ENCODE measurements at places on chromosomes 3 and 15. TPM values are rescaled to one million over a fixed set of nuclear protein-coding genes. Genes with fewer than 3 reads are reported as not detected.

DNA sequence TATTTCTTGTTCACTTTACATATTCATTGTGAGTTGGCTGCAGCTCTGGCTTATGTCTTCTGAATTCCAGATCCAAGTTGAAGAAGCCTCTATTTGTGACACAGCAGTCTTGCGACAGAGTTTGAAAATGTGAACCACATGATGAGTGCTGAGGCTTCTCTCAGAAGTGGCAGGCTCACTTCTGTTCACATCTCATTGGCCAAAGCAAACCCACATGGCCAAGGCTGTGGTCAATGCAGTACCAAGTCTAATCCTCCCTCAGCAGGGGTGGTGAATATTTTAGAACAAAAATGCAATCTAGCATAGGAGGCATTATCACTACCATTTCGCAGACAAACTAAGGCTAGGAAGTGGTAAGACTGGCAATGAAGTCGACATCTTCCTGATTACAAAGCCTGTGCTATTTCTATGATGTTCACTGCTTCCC, 45.2 kb downstream of the CDCP1 start:
- DNase-seq: peak; percentile 37

C2CD4A gene
- total RNA-seq: not detected

- DNase-seq: no peak
These were observed 176.0 kb upstream of the TMCO5A start for GRCh38 chr15:37758412-37758811.

COL8A1 gene
- 24.3 TPM for total RNA-seq

MAP1A gene
- 32.9 TPM for total RNA-seq

GRCh38 chr3:31479431-31479830, 53.3 kb upstream of the STT3B start:
- DNase-seq: no peak

TMEM108 gene
- 1.0 TPM for total RNA-seq

GRCh38 chr3:19644405-19644804, 289.6 kb downstream of the EFHB start:
- DNase-seq: no peak

GRCh38 chr3:147572970-147573340, 163.8 kb downstream of the ZIC1 start:
- no peak for DNase-seq

GRCh38 chr3:177906126-177906511, 630.1 kb upstream of the KCNMB2 start:
- DNase-seq: peak; percentile 67

GRCh38 chr15:78434134-78434533, 3.9 kb upstream of the IREB2 start:
- DNase-seq: no peak

DNA sequence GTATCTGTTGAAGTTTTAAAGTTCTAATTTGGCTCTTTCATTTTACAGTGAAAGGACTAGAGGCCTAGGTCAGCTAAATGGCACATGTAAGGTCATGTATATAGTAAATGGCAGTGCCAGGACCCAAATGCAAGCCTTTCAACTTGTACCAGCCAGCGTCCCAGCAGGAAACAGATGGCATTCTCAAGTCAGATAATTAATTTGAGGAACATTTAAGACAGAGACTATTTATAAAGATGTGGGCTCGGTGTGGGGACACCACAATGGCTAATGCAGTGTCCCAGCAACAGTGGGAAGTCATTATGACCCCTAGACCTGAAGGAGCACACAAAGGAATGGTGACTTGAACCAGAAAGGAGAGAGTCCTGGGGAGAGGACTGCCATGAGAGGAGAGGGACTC, 6.1 kb downstream of the MINDY4B start:
- DNase-seq: no peak

RTP3 gene
- 0.41 TPM for total RNA-seq

OCA2 gene
- total RNA-seq: 0.12 TPM

ATP11B gene
- 45.3 TPM for total RNA-seq

NBEAL2 gene
- total RNA-seq: 4.0 TPM

- DNase-seq: no peak
These were observed 4.8 kb downstream of the CSK start for GRCh38 chr15:74786551-74787165.

GRCh38 chr3:151290673-151291072, 12.3 kb upstream of the P2RY14 start:
- DNase-seq: peak; percentile 30

HEMK1 gene
- total RNA-seq: 5.6 TPM

CCR4 gene
- total RNA-seq: not detected

MESP1 gene
- total RNA-seq: 0.47 TPM

DNA sequence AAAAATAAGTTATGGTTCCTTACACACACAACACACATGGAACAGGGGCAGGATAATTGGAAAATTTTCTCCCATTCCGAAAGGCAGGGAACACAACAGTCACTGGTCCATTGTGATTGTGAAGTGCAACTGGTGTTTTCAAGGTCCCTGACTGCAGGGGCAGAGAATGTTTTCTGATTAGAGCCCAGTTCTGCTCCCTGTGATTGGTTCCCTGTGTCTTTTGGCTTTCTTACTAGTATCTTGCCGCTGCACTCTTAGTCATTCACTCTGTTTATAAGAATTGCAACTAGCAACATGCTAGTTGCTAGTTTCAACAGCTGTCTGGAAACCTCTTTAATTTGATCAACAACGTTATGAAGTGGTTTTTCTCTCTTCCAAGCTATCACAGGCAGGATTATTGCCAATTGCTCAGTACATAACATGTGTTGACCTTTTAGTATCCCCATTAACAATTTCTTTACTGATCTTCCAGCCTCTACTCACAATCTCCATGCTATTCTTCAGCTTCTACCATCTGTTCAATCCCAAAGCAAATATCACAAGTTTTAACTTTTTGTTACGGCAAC, 177.5 kb downstream of the EPHA6 start:
- peak; percentile 6 for DNase-seq

IFT122 gene
- 12.4 TPM for total RNA-seq

DNA sequence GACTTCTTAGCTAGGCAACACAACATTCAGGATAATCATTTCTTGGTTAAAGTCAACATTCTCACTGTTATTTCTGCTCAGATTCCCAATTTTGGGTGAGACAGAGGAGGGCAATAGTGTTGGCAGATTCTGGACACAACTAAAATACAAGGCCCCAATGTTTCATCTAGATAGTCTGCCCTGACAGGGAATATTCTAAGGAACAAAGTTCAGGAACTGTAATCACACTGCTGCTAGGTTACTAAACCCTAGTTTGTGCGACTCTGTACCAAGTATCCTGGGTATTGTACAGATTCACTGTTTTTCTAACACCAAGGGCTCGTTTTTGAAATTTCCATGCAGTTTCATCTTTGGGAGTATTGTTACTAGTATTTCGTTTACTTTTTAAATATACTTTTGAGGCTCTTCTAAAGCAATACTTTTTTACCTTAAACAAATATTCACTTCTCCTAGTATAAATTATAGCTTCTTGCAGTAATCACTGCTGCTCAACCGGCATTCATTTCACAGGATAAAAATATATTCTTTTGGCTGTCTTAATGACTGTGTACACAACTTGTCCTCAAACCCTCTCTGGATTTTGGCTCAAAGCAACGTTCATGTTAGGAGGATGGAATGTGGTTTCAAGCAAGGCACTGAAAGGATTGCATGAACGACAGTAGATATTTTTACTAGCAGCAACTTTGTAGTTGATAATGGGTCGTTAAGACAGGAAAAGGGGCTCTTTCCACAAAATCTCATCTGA, 167.4 kb downstream of the ADAMTS17 start:
- no peak for DNase-seq

ACOX2 gene
- total RNA-seq: 3.8 TPM

- DNase-seq: peak; percentile 9
These were observed 115.0 kb downstream of the ALDH1A2 start for GRCh38 chr15:57950381-57950946.

- no peak for DNase-seq
These were observed 16.7 kb downstream of the TFG start for GRCh38 chr3:100725935-100726513.

GRCh38 chr15:48962662-48963523, 826 bp downstream of the SHC4 start:
- no peak for DNase-seq

DNA sequence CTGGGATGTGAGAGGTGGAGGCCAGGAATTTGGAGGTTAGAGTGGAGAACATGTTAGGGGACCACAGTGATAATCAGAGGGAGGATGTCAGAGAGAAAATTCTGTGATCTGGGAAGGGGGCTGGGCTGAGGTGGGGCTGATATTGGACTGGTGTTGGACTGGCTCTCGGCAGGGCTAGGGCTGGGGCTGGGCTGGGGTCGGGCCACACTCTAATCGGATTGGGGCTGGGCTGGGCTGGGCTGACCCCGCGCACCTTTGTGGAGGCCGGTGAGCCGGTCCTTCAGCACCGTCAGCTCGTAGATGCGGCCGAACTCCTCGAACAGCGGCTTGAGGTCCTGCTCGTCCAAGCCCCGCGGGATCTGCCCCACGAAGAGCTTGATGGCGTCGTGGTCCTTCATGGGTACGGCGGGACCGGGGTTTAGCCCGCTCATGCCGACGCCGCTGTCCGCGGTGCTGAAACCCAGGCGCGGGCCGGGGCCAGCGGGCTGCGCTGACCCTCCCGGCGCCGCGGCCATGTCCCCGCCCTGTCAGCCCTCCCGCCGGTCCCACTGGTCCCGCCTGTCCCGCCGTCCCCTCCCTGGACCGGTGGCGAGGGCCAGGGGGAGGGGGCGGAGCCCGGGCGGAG, 485 bp downstream of the CELF6 start:
- DNase-seq: peak; percentile 32

DNA sequence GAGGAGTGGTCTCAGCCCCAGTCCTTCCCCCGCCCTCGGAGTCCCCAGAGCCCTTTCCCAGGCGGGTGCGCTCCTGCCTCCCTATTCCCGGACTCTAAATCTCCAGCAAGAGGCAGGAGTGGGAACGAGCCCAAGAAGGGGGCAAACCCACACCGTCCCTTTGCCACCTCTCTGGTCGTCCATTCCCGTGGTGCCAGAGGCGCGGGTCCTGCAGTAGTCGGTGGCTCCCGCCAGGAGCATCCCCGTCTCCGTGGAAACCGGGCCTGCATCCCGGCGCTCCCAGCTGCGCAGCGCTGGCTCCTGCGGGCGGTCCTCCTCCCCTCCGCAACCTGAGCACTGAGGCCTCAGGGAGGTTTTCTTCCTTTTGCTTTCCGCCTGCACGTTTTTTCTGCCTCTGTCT, 44.8 kb downstream of the LHFPL4 start:
- DNase-seq: no peak

GRCh38 chr3:30622047-30622545, 15.7 kb downstream of the TGFBR2 start:
- DNase-seq: no peak

GRCh38 chr15:22902046-22902445, 63.6 kb downstream of the NIPA2 start:
- no peak for DNase-seq

- DNase-seq: no peak
These were observed 168.3 kb upstream of the LPP start for GRCh38 chr3:187985647-187986046.

DNA sequence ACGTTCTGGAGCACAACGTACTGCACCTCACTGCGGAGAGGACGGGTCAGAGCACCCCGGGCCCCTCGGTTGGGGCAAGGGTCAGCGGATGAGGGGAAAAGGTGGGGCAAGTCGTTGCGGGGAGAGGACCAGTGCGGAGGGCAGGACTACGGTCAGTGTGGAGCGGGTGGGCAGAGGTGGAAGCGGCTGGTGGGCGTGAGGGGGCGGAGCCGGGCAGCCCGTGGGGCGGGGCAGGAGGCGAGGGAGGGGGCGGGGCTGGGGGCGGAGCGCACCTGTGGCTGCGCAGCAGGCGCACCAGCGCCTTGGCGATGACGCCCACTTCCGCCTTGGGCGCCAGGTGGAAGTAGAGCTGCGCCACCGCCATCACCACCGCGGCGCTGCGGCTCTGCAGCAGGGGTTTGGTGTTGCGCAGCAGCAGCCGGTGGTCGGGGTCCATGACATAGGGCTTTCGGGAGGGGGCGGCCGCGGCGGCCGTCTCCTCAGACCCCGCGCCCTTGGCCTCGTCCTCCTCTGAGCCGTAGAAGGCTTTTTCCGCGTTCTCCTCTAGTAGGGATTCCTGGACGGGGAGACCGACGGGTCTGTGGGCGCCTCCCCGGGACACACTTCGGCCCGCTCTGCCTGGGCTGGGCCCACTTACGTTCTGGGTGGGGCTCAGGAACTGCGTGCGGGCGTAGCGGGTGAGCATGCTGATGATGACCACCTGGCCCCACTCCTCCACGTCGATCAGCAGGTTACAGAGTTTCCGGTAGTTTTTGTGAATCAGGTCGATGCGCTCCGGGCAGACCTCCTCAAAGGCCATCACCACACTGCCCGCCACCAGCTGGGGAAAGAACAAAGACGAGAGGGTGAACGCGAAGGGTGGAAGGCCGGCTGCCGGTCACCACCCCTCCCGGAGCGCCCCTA, 29.2 kb downstream of the AP3B2 start:
- DNase-seq: no peak

ALDH1A2 gene
- total RNA-seq: not detected

MITF gene
- total RNA-seq: 5.8 TPM

RHOV gene
- total RNA-seq: 0.41 TPM

GRCh38 chr3:124768812-124769211, 38.6 kb downstream of the UMPS start:
- peak; percentile 68 for DNase-seq

- no peak for DNase-seq
These were observed 11.8 kb downstream of the INO80 start for GRCh38 chr15:41104234-41104633.

- DNase-seq: no peak
These were observed 151.8 kb downstream of the MEX3B start for GRCh38 chr15:81894061-81894460.

GRCh38 chr3:139534455-139534812, 5.1 kb downstream of the RBP1 start:
- DNase-seq: peak; percentile 94

- no peak for DNase-seq
These were observed 37.4 kb downstream of the ACAA1 start for GRCh38 chr3:38099518-38099917.

- peak; percentile 73 for DNase-seq
These were observed 71.9 kb downstream of the MGLL start for GRCh38 chr3:127750226-127751031.

DNA sequence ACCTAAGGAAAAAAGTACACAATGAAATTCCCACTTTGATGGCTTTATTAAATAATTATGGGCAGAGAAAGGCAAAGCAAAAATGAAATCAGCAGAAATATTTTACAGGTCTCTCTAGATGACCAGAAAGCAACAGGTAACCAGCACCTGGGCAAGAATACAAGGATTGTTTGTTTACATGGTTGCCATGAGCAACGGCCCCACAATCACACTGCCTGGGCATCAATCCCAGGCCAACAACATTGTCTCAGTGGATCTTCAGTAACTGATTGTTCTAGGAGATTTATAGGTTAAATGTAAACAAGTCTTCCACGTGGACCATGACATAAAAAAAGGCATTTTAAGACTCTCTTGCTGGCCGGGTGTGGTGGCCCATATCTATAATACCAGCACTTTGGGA, 82.6 kb downstream of the PDZRN3 start:
- no peak for DNase-seq

- no peak for DNase-seq
These were observed 790 bp downstream of the LAMP3 start for GRCh38 chr3:183161552-183162336.

- DNase-seq: no peak
These were observed 102.9 kb downstream of the HERC2 start for GRCh38 chr15:28219116-28219515.

IL17RB gene
- 0.39 TPM for total RNA-seq

PLCB2 gene
- 2.4 TPM for total RNA-seq

All from H4 (cell line).